ENCODE measurements at places on chromosomes 3 and 15.

DNA sequence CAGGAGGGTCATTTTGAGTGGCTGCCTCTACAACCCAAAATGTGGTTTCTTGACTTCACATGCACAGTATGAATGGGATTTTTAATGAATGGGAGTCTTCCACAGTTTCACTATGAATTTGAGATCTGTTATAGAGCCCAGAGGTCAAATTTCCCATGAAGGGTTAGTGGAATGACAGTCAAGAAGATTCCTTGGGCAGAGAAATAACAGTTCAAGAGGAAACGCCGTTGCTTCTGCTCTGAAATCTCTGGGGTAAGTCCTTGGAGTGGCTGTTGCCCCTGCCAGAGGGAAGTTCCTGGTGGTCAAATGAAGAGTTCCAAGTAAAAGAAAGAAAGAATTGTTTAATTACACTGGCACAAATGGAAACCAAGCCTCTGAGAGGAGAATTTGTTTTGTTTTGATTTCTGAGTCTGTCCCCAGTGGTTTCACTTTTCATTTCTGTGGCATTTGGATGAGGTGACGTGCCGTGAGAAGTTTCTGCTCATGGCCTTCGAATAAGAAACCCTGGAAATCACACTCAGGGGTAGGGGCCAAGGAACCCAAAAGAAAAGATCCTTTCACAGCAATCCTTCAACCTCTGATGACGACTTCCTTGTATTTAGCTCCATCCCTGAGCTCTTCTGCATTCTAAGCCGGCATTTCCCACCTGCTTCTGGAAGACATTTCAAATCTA lies 77.5 kb upstream of the IL12A start:
- no peak for DNase-seq

- DNase-seq: no peak
These were observed 30.9 kb upstream of the ZNF148 start for GRCh38 chr3:125406070-125406469.

DNA sequence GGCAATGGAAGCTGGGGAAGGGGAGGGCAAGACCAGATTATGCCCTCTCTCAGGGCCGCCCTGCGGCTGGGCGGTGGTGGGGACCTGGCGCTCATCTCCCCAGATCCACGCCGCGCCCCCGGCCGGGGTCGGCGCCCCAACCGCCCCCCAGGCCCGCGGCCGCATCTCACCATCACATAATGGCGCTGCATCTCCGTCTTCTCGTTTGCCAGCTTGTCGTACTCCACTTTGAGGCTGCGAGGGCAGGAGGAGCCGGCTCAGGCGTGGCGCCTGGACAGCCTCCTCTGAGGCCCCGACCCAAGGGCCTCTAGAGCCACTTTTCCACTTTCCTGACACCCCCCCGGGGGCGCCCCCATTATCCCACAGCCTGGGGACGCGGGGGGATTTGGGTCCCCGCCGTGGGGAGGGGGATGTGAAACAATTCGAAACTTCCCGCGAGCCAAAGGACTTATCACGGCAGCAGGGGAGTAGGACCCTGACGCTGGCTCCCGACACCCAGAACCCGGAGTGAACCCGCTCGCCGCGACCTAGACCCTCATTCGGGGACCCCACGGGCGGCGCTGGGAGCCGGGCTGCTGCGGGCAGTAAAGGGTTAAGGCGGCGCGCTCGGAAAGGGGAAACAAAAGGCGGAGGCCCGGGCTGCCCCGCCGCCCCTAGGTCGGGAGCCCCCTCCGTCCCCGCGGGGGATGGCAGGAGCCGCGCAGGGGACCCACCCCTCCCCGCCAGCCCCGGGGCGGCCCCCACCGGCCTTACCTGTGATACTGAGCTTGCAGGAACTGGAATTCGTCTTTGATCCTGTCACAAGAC lies 2.1 kb downstream of the TLE3 start:
- no peak for DNase-seq

GRCh38 chr15:72353266-72353665 lies 22.5 kb downstream of the HEXA start:
- DNase-seq: no peak

GRCh38 chr3:127172781-127173515 lies 20.0 kb upstream of the PRR23E start:
- DNase-seq: peak; percentile 46

DNA sequence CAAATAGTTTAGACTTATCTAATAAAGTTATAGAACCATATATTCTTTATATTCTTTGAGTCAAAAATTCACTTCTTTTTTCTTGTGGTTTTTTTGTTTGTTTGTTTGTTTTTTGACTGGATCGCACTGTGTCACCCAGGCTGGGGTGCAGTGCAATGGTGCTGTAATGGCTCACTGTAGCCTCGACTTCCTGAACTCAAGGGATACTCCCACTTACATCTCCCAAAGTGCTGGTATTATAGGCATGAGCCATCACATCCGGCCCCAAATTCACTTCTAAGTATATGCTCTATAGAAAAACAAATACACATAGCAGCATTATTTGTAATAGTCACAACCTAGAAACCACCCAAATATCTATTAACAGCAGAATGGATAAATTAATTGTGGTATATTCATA lies 13.7 kb upstream of the SLTM start:
- no peak for DNase-seq

Data from RKO (cell line).